ENCODE measurements at places on chromosomes 3 and 15.

DNA sequence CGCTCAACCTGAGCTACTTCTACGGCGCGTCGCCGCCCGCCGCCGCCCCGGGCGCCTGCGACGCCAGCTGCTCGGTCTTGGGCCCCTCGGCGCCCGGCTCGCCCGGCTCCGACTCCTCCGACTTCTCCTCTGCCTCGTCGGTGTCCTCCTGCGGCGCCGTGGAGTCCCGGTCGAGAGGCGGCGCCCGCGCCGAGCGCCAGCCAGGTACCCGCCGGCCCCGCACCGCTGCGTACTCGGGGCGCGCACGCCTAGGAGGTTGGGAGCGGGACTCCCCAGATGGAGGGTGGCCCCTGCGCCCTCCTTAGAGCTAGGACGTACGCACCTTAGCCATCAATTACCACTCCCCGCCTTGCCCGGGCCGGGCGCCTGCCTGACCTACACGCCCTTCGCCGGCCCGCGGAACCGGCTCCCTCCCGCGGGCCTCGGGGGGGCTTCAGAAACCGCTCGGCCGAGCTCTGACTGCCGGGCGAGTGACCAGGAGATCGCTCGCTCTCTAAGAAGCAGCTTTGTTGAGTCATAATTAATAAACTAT is 466 bp downstream of the NFKBIZ start:
- no peaks in the 10 kb centered on the region for H3K27me3 ChIP-seq
- peak overlapping the region; percentile 99 for H3K4me3 ChIP-seq
- H3K4me1 ChIP-seq, result no peaks in the 10 kb centered on the region
- H3K36me3 ChIP-seq, result peaks cover 32% of the 10 kb centered on the region
- DNase-seq, result peak; percentile 46
- H3K27ac ChIP-seq, result peak overlapping the region; percentile 100

DNA sequence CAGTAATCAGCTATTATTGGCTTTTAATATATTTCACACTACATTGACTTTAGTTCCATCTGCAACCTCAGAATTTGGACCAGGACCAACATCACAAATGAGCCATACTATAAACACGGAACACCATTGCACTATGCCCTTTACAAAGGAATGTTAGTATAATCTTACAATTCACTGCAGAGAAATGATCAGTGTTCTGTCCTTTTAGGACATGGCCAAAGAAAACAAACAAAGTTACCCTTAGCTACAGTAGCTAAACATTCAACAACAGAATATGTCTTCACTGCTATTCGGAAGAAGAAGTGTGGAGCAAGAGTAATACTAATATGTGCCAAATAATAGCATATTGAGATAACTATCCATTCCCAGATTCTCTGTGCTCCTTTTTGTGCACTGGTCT is 90.4 kb downstream of the NAALADL2 start:
- peaks cover 17% of the 10 kb centered on the region for H3K4me1 ChIP-seq
- H3K36me3 ChIP-seq, result no peaks in the 10 kb centered on the region
- H3K27me3 ChIP-seq, result no peaks in the 10 kb centered on the region
- H3K4me3 ChIP-seq, result no peak overlapping the region
- no peak for DNase-seq

DNA sequence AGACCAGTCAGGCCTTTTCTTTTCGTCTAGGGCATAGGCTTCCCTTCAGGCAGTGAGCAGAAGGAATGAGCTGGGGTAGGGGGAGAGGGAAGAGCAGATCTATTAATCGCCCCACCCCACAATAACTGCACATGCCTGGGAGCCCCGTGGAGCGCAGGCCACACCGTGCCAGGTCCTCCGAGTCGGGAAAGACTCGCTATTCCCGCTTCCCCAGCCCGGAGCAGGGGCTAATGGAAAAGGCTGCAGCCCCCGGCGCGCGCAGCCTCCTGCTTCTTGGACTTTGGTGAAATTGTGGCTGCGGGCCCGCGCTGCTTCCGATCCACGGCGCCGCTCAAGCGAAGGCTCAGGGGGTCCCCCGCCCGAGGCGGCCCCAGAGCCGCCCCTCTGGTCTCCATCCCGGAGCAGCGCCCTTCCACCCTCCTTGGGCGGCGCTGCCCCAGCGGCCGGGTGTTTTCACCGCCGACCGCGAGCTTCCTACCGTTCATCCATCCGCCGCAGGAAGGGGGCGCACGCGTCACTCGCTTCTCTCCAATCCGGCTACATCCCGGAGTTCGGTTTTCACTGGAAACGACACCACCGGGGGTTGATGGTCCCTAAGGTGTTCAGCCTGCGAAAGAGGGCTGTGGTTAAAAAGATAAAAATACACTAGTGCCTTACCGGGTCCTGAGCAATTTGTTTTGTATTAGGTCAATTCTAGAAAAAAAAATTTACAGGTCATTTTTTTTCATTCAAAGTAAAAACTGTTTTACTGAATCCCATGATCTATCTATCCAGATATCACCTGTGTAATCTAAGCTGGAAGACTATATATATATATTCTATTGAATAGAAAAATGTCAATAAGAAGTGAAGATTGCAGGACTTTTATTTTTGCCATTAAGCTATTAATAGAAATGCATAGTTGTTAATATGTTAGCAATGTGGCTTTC is 4.4 kb upstream of the SYNM start:
- no peaks in the 10 kb centered on the region for H3K36me3 ChIP-seq
- H3K27me3 ChIP-seq, result no peaks in the 10 kb centered on the region
- H3K4me1 ChIP-seq, result peaks cover 7% of the 10 kb centered on the region
- no peak overlapping the region for H3K27ac ChIP-seq

DNA sequence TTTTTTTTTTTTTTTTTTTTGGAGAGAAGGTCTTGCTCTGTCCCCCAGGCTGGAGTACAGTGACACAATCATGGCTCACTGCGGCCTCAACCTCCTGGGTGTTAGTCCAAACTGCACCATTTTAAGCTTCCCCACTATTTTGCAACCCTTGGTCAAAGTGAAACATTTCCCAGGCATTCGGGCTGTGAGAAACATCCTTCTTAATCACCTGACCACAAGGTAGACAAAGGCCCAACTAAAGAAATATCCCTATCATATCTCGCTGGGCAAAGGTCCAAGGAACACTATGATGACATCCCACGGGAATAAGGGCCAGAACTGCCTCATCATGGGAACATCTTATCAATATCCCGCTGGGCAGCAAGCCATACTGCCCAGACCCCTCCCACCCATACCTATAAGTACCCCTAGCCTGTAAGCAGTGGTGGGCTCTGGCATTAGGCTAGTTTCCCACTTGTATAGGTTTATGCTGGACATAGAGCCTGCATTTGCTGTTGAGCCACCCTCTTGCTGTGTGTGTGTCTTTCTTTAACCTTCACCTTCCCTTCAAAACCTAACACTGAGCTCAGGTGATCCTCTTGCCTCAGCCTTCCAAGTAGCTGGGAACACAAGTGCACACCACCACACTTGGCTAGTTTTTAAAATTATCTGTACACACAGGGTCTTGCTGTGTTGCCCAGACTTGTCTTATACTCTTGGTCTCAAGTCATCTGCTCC is 95.2 kb downstream of the SEMA5B start:
- H3K4me1 ChIP-seq, result no peaks in the 10 kb centered on the region
- no peak for DNase-seq
- no peak overlapping the region for H3K27ac ChIP-seq
- H3K36me3 ChIP-seq, result no peaks in the 10 kb centered on the region
- no peak overlapping the region for H3K4me3 ChIP-seq

DNA sequence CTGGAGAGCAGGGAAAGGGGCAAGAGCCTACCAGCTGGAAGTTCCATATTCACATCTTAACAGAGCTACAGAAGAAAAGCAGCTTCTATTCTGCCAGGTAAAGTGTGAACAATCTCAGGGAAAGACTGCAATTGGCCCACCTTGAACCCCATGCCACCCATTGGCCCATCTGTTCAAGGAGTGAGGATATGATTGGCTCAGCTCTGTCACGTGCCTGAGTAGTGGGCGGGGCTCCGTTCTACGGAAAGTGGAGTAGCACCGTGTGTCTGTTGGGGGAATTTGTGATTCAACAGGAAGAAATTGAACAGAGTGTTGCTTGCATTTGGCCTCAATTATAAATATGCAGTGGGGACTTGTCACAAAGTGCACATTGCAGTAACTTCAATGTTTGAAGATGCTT is 81.8 kb downstream of the MINAR1 start:
- H3K4me1 ChIP-seq, result no peaks in the 10 kb centered on the region
- no peaks in the 10 kb centered on the region for H3K27me3 ChIP-seq
- no peak overlapping the region for H3K27ac ChIP-seq
- no peak overlapping the region for H3K4me3 ChIP-seq
- H3K36me3 ChIP-seq, result no peaks in the 10 kb centered on the region
- no peak for DNase-seq

GRCh38 chr3:114624047-114624445 is 330.2 kb downstream of the TIGIT start:
- DNase-seq, result peak; percentile 80
- H3K27ac ChIP-seq, result peak overlapping the region; percentile 75
- H3K27me3 ChIP-seq, result no peaks in the 10 kb centered on the region
- peaks cover 29% of the 10 kb centered on the region for H3K4me1 ChIP-seq
- peak overlapping the region; percentile 56 for H3K4me3 ChIP-seq

DNA sequence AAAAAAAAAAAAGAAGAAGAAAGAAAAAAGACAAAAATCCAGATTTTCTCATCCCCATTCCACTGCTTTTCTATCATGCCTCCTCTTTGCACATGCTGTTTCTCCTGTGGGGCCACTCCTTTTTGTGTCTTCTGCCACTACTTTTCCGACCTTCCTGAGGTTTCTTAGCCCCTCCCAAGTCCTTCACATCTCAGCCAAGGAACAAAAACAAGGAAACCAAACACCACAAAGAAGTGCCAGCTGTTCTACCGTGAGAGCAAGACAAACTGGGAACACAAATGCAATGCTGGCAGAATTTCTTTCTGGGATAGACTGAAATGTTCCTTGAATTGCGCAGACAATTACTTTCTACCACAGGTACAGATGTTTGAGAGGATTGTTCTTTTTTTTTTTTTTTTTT is 83.2 kb downstream of the MB21D2 start:
- H3K27me3 ChIP-seq, result no peaks in the 10 kb centered on the region
- DNase-seq, result no peak
- no peaks in the 10 kb centered on the region for H3K36me3 ChIP-seq

DNA sequence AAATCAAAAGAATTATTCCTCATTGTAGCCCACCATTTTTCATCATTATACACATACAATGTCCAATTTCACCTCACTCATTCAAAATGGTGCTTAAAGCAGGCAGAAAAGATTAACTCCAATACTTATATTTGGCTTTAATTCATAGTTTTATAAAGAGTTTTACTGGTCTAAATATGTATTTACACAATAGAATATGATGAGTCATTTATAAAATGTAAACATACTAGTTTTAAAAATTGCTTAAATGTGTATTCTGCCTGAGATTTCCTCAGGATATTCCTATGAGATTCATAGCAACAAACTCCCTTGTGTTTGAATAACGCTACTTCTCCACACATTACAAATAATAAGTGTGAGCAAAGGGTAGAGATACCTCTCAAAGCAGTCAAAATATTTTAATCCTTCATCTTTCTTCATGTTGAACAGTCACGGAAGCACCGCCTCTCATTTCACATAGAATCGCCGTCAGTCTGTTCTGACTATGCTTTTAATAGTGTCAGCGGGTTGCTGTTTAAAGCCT is 75.7 kb upstream of the GBE1 start:
- H3K4me1 ChIP-seq, result no peaks in the 10 kb centered on the region

GRCh38 chr3:129356756-129357425 is 71.5 kb downstream of the EFCAB12 start:
- no peaks in the 10 kb centered on the region for H3K4me1 ChIP-seq
- H3K4me3 ChIP-seq, result no peak overlapping the region
- DNase-seq, result no peak

- no peaks in the 10 kb centered on the region for H3K36me3 ChIP-seq
- no peak overlapping the region for H3K4me3 ChIP-seq
- peaks cover 9% of the 10 kb centered on the region for H3K4me1 ChIP-seq
- H3K27ac ChIP-seq, result peak overlapping the region; percentile 53
Measured at GRCh38 chr15:29924750-29925149, 102.5 kb upstream of the TJP1 start.

DNA sequence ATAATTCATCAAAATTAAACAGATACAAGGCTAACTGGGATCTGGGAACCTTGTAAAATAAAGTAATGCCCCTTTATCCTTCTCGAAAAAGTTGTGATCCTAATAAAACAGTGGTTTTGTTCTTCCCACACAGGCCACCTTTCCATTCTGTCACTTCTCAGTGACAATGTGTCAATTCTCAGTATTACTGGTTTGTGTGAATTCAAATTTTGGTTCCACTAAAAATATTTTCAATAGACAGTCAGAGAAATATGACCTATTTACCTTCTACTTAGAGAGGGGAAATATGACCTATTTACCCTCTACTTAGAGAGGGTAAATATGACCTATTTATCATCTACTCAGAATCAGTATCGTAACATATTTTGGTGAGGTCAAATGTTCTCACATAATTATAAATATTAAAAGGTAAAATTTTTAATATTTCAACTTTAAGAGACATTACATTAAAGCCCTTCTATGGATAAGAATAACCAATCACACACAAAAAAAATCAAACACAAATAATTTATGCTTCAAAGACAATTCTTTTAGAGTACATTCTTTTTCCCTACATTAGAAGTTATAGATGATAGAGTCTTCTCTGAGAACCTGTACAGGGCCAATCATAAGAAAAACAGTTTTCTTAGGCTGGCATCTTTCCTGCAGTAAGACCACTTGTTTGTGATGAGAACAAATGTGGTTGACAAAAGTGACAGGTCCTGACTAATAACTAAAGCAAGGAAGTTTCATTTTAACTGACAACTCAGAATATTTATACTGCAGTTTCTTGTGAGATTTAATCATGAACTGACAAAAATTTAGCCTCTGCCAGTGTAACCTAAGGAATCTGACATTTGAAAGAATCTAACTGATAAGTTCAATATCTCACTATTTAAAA is 323.3 kb downstream of the DIPK2A start:
- no peaks in the 10 kb centered on the region for H3K4me1 ChIP-seq
- no peak for DNase-seq
- H3K4me3 ChIP-seq, result no peak overlapping the region
- H3K27me3 ChIP-seq, result no peaks in the 10 kb centered on the region
- H3K36me3 ChIP-seq, result no peaks in the 10 kb centered on the region

DNA sequence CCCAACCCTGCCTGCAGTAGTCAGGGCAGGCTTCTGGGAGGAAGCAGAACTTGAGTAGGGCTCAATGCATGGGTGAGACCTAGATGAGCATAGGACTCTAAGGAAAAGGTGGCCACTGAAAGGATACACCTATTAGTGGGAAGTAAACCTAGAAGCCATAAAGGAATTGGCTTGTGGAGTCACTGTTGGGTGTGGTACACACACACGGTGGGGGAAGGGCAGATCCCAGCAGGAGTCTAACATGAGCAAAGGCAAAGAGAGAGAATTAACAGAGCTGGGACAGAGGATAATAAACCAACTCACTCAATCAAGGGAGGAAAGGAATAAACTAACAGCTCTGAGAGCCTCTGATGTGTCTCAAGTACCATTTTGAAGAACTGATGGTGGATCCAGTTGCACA is 23.1 kb downstream of the DAPK2 start:
- H3K4me1 ChIP-seq, result no peaks in the 10 kb centered on the region
- DNase-seq, result no peak
- no peaks in the 10 kb centered on the region for H3K36me3 ChIP-seq
- H3K27me3 ChIP-seq, result no peaks in the 10 kb centered on the region
- no peak overlapping the region for H3K4me3 ChIP-seq
- no peak overlapping the region for H3K27ac ChIP-seq

DNA sequence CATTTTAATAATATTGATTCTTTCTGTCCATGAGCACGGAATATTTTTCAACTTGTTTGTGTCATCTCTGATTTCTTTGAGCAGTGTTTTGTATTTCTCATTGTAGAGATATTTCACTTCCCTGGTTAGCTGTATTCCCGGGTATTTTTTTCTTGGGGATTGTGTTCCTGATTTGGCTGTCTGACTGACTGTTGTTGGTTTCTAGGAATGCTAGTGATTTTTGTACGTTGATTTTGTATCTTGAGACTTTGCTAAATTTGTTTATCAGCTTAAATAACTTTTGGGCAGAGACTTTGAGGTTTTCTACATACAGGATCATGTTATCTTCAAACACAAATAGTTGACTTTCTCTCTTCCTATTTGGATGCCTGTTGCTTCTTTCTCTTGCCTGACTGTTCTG is 418.8 kb upstream of the ALCAM start:
- H3K27me3 ChIP-seq, result no peaks in the 10 kb centered on the region
- no peaks in the 10 kb centered on the region for H3K36me3 ChIP-seq
- no peak overlapping the region for H3K4me3 ChIP-seq
- no peak overlapping the region for H3K27ac ChIP-seq

Data from tibial artery (tissue), 4 donors.